ENCODE measurements at places on chromosomes 13 and 19.
A peak's percentile ranks its signal among the peaks of the same experiment; 100 is the strongest.

DNA sequence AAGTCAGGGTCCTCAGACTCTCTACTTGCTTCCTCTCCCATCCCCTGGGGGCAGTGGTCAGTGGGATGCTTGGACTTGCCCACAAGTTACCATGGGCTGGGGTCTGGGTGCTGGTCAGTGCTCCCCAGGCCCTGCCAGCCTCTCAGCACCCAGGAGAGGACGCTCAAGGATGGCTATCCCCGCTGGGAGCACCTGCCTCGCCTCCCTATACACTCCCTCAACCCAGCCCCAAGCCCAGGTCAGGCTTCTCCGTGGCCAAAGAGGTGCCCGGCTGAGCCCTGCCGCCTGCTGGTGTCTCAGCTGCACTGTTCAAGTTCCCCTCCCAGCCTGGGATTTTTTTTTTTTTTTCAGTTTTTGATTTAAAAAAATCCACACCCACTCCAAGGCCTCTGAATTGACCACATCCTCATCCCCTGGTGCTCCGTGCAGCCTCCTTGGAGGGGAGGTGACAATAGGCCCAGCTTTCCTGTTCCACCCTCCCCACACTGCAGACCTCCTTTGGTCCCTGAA lies 10.8 kb downstream of the F2RL3 start:
- no peak for DNase-seq

- no peak for DNase-seq
These were observed 74.4 kb downstream of the ARHGAP35 start for GRCh38 chr19:46935066-46935663.

DNA sequence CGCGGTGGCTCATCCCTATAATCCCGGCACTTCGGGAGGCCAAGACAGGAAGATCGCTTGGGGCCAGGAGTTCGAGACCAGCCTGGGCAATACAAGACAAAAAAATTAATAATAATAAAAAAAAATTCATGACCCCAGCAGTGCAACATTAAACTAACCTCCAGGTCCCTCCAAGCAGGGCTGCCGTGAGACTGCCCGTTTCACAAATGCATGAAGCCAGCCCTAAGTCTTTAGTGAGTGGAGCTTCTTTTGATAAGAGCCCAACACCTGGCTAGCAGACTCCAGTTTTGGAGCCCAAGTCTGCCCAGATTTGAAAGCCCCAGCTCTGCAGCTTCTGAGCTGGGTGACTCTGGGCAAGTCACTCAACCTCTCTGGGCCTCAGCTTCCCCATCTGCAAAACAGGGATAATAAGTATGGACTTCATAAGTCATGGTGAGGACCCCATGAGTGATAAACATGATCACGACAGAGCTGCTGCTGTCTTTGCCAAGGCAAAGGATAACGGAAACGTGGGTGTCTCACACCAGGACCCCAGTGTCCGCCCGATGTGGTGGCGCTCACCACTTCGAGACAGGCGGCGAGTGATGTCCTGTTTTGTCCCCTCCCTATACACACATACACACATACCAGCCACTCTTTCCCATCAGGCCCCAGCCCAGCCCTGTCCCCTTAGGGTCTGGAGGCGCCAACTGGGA lies 38.4 kb upstream of the NANOS3 start:
- DNase-seq = no peak

GRCh38 chr13:42926043-42926442 lies 66.0 kb downstream of the EPSTI1 start:
- DNase-seq = no peak

DNA sequence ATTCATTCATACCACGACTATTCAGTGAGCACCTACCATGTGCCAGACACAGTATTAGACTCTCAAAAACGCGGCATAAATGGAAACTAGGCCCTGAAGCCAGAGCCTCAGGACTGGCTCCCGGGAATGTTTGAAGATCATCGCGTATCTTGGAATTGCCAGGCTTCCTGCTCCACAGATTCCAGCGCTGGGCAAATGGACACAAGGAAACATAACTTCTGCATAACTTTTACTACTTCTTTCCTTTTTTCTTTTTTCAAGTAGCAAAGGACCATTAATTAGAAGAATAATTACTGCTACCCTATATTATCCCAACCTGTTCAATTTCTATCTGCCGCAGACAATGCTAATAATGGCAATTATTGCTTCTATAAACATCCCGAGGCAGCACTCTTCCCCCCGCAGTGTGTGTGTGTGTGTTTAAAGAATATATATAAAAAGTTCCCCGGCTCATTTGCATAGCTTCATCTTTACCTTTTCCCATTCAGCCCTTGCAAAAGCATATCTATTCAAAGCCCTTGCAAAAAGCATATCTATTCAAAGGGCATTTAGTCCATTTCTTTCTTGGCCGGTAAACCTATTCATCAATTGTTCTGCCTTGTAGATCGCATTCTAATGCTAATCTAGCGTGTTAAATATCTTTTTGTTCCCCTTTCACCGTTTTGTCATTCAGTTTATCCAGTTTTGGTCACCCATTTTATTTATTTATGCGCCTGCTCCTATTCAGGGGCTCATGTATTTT lies 6.1 kb downstream of the SOX21 start:
- DNase-seq = peak; percentile 72

DNA sequence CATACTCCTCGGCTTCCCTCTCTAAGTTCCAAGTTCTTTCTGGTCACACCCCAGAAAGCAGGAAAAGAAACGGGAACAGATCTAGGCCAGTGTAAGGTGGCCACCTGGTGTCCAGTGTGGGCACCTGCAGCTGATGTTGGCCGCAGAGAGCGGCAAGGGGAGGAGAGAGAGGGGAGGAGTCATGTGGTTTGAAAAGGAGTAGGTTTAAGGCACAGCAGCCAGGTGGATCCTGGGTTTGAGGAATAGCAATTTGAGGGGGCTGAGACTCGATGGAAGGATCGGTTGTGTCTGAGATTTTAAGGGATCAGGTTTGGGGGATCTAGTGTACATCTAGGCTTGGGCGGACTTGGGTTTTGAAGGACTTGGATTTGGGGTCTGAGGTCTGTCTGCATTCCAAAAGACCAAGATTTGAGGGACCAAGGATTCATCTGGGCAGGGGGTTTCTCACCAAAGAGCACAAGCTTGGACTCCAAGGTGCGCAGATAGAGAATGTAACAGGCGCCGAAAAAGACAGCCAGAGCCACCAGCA lies 1.2 kb downstream of the RABAC1 start:
- peak; percentile 74 for DNase-seq

DNA sequence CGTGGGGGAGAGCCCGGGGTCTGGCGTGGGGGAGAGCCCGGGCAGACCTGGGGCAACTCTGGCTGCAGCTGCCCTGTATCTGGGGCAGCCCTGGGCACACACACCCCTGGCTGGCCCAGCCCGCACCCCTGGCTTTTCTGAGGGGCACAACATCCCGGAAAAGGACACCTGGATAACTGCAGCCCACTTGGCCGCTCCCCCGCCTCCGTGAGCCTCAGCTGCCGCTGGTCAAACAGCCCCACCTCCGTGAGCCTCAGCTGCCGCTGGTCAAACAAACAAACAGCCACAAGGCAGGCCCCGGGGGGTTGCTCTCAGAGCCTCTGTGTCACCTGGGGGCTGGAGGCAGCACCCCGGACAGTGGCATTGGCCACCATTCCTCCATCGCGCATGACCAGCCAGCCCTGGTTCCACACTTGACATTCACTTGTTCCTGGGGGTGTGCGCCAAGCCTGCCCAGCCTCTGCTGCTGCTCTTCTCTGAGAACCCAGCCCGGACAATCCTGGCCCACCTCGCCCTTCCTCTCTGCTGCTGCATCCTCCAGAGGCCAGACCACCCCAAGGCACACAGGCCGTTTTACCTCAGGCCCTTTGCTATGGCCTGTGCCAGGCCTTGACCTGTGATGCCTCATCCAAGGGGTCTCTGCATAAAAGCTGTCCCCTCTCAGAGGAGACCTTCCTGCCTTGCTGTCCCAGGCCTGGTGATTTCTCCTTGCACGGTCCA lies 19.9 kb downstream of the CEBPG start:
- no peak for DNase-seq

- no peak for DNase-seq
These were observed 39.0 kb downstream of the SERTM1 start for GRCh38 chr13:36712770-36713169.

DNA sequence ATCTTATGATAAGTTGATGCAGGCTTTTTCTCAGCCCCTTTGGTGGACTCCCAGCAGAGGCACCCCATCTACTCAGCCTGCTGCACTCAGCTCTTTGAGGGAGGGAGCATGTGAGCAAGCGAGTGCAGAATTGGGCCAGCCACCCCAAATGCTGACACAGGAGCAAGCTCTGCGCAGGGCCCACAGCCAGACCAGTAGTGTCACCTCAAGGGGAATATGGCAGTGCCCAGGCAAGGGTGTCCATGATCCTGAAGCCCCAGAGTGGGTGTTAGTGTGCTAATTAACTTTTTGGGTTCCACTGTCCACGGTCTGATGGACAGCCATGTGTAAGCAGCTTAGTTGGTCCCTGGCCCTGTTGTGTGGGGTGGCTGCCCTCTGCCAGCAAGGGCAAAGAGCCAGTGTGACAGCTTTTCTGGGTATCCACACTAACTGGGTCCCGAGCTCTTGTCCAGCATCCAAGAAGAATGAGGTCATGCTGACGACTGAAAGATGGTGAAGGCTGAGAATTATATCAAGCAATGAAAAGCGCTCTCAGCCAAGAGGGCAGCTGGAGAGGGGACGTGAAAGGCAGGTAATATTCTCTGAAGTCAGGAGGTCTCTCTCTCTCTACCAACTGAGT lies 898.3 kb upstream of the PCDH9 start:
- no peak for DNase-seq

GRCh38 chr19:3513229-3514140 lies 7.4 kb downstream of the FZR1 start:
- DNase-seq = no peak

GRCh38 chr19:35509861-35510625 lies 3.4 kb downstream of the DMKN start:
- DNase-seq = no peak

DNA sequence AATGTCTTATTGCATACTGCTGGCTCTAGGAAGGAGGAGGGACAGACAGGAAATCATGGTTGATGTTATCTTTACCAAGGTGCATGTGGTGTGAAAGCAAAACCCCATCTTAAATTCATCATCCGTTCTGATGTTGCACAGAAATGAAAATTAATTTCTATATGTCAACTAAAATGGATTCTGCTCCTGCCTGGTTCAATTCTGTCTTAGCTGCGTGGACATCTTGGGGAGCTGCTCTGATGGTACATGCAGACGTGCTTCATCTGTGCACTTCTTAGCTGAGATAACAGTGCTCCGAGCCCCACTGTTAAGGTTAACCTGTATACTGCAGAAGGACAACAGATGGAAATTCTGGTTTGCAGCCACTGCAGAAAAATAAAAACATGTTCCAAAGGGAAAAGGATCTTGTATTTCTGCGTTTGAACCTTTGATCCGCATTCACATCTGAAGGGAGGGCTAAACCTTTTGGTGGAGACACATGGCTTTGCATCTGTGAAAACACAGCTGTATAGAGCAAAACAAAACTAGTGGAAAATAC lies 155.6 kb downstream of the TM9SF2 start:
- DNase-seq = no peak

- DNase-seq = no peak
These were observed 442 bp upstream of the RFC3 start for GRCh38 chr13:33817513-33817900.

GRCh38 chr19:58519087-58519354 lies 589 bp downstream of the ZBTB45 start:
- no peak for DNase-seq

GRCh38 chr13:98751861-98752466 lies 508 bp downstream of the SLC15A1 start:
- no peak for DNase-seq

DNA sequence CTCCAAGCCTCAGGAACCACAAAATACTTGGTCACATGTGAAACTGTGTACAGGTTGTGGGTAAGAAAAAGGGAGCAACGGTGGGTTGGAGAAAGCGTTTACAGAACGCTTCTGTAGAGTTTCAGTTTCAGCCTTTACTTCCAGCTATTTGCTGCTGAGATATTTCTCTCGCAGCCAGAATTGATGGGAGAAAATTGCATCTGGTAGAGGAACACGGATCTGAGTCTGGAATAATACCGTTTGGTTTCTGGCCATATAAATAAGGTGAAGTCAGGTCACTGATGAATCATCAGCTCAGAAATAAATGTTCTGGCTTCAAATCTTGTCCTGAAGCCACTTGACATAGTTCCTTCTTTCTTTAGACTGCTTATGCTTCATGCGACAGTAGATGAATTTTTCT lies 20.3 kb upstream of the RFC3 start:
- no peak for DNase-seq

DNA sequence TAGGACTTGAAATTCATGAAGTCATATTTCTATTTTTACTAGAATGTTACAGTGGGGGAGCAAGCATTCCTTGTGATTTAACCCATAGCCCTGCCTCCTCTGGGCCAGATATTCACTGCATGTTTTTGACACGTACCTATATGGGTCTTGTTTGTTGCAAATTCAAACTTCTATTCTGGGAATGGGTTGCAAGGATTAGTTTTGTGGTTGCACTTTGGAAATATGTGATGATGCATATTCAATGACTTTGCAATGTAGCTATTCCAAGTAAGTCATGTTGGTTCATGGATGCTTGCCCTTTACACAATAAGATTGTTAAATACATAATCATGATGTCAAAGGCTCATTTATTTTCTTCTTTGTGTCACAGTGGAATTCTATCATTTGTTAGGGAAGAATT lies 440.8 kb downstream of the TDRD3 start:
- DNase-seq = no peak

DNA sequence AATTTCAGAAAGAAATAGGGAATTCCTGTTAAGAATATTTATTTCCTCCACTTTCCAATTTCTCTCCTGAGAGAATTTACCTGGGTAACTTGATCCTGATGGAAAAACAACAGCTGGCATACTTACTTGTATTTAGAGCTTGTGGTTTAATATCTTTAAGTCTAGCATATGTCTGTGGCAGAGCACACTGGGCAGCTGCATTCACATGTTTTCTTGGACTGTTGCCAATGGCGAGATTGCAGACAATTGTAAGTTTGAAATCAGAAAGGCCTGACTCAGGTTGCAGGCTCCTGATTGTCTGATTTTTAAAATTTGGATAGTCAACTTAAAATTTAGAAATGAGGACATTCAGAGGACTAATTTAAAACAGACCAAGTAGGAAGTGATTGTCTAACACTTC lies 66.9 kb downstream of the NHLRC3 start:
- peak; percentile 13 for DNase-seq

DNA sequence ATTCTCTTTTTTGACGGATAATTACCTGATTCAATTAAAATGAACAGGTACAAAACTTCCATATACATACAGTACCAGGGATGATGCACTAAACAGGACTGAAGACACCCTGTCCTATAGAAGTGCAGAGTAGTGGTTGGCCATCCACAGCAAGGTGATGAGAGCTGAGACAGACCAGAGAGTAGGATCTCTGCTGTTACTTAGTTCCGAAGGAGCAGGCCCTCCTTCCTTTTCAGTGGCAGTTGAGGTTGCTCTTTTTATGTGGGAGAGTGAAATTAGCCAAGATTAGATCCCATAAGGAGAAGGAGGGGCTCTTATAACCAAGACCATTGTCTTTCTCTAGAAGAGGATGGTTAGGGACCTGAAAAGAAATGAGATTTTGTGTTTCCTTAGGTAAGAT lies 4.0 kb downstream of the PDS5B start:
- no peak for DNase-seq
